ENCODE measurements at places on chromosomes 12 and 14. TPM values are rescaled to one million over a fixed set of nuclear protein-coding genes. Genes with fewer than 3 reads are reported as not detected.

ASIC1 gene
- 25.0 TPM for total RNA-seq

COX8C gene
- not detected for total RNA-seq

NPFF gene
- total RNA-seq = not detected

LRTM2 gene
- not detected for total RNA-seq

IRF9 gene
- total RNA-seq = 22.9 TPM

- no peak for DNase-seq
These were observed 75.4 kb upstream of the ARID2 start for GRCh38 chr12:45654002-45654665.

- DNase-seq = no peak
These were observed 60.3 kb downstream of the PDZRN4 start for GRCh38 chr12:41248391-41248790.

DNA sequence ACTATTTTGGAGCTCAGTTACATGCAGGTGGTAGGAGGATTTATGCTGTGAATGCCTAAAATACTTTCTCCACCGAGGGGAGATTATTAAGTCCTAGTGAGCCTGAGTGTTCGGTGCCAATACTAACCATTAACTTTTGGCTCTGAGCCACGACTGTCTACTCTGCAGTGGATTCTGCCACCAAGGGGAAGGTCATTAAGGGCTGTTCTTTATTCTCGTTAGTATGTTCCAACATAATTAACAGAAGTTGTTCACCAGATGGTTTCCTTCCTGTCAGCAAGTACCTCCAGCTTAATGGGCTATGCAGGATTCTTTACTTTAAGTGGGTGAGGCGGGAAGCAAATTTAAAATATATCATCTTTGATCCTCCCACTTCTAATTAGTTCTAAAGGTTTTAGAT lies 326.3 kb downstream of the BMP4 start:
- DNase-seq = no peak

DNA sequence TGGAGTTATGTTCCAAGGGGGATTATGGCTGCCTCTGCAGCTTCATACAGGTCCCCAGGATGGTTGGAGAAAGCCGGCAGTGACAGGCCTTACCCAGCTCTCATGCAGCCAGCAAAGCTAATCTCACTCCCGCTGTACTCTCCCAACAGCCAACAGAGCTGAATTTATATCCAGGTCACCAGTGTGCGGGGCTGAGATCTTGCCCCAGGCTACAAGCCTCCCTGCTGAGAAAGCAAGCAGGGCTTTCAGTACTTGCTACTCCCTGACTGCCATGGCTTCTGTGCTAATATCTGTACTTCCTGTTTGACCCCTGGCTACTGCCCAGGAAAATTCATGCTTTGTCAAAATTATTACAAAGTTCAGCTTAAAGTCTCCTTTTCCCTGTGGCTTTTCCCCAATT lies 92.9 kb downstream of the ATP23 start:
- no peak for DNase-seq

DNA sequence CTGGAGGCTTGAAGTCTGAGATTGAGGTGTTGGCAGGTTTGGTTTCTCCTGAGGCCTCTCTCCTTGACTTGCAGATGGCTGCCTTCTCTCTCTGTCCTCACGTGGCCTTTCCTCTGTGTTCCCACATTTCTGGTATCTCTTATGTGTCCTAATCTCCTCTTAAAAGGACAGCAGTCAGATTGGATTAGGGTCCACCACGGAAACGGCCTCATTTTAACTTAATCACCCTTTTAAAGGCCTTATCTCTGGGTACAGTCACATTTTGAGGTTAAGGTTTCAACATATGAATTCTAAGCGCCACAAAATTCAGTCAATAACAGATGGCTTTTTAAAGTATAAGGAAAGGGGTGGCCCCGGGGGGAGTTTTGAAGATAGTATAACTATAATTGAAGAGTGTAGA lies 33.5 kb downstream of the UNC79 start:
- no peak for DNase-seq

- DNase-seq = no peak
These were observed 12.5 kb upstream of the RCOR1 start for GRCh38 chr14:102579696-102580549.

DNA sequence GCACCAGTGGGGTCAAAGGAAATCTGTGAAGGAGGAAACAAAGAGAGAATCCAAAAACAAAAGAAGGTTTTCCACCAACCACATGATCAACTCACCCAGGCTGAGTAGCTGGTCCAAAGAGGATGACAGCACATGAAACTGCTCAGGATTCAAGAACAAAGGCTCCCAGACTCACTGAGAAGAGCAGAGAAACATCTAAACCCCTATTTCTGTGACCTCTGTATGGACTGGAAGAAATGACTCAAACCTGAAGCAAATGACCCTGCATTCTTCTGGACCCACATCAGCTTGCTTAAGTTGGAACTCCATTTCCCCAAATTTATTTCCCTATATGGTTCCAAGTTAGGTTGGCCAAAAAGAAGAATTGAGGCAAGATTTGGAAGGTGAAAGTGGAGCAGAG lies 26.3 kb downstream of the TC2N start:
- no peak for DNase-seq

DNA sequence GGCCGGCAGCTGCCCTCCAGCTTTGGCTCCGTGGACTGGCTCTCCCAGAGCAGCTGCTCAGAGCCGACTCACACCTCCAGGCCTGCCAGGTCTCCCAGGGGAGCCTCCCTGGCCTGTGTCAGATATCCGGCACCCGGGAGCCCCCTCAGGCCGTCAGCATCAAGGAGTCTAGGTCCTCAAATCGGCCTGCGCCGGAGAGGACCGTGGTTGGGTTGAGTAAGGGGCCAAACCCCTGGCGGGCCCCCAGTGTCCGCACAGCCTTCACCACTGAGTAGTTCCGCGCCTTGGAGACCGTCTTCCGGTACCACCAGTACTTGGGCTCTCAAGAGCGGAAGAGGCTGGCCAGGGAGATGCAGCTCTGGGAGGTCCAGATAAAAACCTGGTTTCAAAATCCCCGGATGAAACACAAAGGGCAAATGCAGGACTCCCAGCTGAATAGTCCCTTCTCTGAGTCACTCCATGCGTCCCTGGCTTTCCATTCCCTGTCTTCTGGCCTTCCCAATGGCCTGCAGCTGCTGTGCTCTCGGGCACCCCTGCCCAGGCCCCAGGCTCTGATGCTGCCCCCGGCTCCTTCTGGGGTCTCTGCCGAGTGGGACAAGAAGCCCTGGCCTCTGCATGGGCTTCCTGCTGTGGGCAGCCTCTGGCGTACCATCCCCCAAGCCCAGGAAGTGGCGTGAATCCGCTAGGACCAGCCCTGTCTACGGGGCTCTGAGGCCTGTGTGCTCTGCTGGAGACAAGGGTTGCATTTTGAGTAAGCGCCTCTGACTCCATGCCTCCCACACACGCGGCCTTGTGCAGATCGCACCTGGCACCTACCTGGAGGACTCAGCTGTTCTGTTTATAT lies 245.1 kb upstream of the ATXN7L3B start:
- no peak for DNase-seq

DNA sequence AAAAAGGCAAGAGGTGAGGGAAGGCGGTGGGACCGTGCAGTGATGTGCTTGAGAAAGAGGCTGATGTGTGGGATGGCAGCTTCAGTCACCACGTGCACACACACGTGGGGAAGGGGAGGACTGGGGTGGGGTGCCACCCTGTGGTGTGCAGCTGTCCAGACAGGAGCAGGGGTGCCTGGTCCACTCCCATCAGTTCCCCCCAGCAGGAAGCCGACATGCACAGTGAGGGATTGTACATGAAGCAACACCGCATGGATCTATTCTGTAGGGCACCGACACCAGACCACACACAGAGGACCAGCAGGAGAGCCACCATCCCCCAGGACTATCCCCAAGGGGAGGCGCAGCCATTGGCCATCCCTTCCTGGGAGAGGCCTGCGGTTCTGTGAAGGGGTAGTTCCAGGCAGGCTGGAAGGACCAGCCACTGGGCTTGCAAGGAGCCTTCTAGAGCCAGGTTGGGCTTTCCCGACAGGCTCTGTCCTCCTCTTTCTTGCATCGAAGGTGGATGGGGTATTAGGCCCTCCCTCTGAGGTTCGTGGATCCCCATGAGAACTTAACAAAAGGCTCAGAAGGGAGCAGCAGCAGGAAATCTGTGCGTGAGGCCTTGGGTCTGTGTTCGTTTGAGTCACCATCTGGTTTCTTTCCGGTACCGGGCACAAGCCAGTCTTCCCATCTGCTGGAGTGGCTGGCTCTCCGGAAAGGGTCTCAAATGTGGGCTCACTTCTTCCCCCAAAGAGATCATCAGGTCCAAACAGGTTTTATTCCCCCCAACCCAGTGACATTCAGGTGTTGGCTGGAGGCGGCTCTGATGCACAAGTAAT lies 59.8 kb downstream of the PLEKHG3 start:
- DNase-seq = no peak

- DNase-seq = no peak
These were observed 6.9 kb upstream of the RD3L start for GRCh38 chr14:103949131-103949790.

GRCh38 chr14:22849212-22849819 lies 12.9 kb downstream of the MMP14 start:
- no peak for DNase-seq

DNA sequence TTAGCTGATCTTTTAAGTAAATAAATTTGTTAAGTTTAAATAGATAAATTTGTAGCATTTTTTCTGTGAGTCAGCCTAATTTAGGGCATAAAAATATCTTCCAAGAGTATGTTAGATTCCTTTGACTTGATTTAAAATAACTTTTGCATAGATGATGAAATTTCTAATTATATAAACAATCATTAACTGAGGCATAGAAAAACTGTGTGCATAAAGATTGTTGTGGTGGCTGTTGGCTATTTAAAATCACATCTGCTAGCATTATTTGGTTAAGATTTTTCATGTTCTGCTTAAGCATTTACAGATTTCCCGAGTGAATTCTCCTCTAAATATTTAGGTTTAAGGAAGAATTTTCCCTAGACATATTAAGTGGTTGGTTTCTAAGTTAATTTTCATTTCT lies 223.2 kb downstream of the FSCB start:
- DNase-seq = no peak

- peak; percentile 70 for DNase-seq
These were observed at the start of gene SCN8A for GRCh38 chr12:51591016-51591901. SCN8A (plus strand) TSS chr12:51591233; CDS start chr12:51662818, 71,585 bp downstream.

GRCh38 chr12:4450551-4451112 lies 5.0 kb upstream of the FGF6 start:
- no peak for DNase-seq

DNA sequence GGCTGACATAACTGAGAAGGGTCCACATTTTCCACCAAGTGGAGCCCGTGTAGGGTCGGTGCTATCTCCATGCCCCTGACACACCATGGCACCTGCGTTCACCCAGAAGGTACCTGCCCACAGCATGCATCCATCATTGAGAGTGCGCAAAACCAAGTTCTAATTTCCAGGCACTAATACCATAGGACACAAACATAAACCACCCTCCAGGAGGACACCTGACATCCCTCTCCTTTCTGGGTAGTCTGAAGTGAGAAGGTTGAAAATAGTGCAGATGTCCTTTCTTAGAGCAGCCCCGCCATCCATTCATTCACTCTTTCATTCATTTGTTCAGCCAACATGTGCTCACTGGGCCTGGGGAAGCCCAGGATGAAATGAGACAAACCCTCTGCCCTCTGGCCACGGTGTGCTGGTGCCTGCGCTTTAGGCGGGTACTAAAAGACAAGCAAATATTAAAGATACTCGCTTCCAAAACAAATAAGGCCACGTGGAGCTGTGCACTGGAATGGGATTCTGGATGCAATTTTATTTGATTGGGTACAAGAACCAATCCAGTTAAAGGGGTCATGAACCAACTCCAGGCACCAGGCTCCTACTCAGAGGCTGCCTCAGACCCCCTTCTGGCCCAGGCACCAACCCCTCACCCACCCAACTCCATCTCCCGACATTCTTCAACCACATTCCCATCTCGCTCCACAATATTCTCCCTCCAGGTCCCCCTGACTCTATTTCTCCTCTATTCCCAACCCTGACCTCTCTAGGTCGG lies 1.2 kb downstream of the TTC7B start:
- no peak for DNase-seq

- no peak for DNase-seq
These were observed 269.1 kb downstream of the EMP1 start for GRCh38 chr12:13465635-13466034.

DNA sequence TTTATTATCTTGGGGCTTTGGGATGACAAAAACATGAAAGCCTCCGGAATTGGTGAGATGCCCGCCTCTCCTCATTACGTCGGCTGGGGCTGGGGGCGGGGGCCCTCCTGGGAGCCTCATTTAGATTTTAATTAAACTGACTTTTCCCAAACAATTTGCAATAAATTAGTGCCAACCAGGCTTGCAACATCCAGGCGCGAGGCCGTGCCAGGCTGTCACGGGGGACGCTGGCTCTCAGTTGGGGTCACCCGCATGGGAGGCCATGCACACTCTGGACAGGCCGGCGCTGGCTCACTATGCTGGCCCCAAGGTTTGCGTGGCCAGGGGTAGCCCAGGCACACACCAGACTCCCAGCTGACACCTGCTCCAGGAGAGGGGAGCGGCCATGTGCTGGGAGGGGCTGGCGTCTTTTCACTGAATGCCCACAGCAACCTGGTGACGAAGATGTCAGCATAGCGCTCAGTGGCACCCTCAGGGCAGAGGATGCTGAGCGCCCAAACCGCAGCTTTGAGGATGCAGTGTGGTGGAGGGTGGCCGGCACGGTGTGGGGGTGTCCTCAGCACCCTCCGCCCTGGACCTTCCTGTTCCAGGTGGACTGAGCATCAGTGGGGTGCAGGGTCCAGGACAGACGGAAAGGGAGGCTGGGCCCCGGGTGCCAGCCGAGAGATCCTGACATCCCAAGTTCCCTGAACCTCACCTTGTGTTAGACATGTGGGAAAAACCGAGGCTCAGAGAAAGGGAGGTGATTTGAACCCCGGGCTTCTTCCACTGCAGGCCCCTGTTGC lies 190.8 kb upstream of the C14orf180 start:
- no peak for DNase-seq

DNA sequence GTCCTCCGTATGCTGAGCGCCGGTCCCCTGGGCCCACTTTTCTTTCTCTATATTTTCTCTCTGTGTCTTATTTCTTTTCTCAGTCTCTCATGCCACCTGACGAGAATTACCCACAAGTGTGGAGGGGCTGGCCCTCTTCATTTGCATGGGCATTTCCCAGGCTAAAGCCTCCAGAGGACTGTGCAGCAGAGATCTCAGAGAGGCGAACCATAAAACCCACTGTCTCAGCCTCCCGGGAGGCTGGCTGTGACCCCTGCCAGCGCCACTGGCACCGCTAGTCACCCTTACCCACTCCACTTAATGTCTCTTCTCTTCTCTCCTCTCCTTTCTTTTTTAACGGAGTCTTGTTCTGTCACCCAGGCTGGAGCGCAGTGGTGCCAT lies 7.1 kb upstream of the SERPINA9 start:
- no peak for DNase-seq

DNA sequence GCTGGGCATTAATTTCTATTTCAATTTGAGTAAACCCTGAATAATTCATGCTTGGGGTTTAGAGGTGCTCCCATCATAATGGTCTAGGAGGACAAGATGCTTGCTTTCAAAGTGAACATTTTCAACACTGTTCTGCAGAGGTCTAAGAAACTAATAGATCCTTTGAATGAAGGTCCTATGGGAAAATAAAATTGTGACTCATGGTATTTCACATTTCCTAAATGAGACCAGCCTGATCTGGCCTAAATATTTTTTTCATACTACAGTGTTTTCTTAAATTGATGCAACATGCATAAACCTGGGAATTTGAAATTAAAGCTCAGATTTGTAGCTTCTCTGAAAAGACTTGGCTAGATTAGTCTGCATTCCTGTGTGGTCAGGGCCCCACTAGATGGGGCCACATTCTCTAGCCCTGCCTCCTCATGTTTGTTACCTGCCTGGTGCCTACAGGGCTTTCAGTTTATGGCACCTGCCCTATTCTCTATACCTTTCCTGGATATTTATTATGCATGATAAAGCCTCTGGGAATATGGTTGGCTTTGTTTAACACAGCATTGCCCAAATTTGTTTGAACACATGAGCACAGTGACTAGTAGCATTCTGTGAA lies 112.7 kb downstream of the METTL25 start:
- DNase-seq = no peak

Data from neural crest cell (in vitro differentiated cells).